ENCODE measurements at places on chromosomes 4 and X.

DNA sequence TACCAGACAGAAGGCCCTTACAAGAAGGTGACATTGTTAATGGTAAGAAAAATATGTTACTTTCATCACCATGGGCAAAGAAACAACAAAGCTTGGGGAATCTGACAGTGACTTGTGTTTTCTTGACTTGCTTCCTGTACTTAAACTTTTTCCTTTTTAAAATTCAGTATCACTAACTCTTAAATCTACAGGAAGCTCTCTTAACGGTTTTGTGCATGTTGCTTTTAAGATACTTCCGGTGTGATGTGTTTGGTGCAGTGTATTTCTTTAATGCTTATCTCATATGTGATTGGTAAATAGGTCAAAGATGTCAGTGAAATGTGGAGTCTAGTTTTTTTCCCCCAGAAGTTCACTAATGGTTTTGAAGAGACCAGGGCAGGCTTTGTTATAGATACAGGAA is 45.2 kb downstream of the ADH5 start:
- no peak for DNase-seq

DNA sequence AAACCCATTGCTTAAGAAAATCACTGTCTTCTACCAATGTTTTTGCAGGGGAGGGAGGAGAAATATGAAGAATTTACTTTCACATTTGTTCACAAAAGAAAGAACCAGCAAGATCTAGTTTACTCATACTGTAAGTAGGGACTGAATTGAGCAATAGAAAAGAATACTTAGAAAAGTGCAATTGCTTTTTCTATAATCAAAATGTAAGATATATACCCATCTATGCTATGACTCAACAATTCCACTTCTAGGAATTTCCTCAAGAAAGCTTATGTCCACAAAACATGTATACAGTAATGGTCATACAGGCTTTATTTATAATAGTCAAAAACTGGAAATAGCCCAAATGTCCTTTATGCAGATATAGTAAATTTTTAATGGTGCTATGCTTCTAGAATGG is 196.4 kb downstream of the LRBA start:
- peak; percentile 3 for DNase-seq

- no peak for DNase-seq
These were observed 208.8 kb downstream of the SH2D1A start for GRCh38 chrX:124555036-124555595.

GRCh38 chrX:11290416-11291102 is 2.7 kb upstream of the AMELX start:
- DNase-seq, result no peak

- DNase-seq, result no peak
These were observed 18.3 kb downstream of the NLGN3 start for GRCh38 chrX:71162981-71163380.

GRCh38 chr4:176435901-176436292 is 116.1 kb downstream of the SPCS3 start:
- no peak for DNase-seq

GRCh38 chr4:157994863-157995262 is 178.0 kb downstream of the GASK1B start:
- DNase-seq, result peak; percentile 27

DNA sequence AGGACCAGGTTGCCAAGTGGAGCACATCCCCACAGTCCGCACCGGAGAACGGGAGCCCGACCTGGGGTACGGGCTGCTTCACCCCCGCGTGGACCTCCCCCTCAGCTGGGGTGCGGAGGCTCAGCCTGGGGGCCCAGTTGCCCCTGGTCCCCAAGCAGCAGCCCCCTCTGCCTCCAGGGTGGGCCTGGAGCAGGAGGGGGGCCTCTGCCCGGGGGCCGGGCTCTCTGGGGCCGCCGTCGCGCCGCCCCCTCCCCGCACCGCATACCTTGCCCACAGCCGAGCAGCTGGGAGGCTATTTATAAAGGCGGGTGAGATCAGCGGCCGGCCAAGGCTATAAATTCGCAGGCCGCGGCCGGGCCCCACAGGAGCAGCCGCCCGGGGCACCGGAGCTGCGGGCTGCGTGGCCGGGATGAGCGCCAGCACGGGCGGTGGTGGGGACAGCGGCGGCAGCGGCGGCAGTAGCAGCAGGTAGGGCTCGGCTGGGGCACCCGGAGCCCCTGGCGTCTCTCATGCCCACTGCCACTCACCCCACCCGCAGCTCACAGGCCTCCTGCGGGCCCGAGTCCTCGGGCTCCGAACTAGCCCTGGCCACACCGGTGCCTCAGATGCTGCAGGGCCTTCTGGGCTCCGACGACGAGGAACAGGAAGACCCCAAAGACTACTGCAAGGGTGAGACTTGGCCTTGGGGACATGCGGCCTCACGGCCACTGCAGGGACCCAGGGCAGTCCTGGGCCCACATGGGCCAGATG is at the start of gene SRPK3:
SRPK3 (plus strand) TSS at position 364 of the 750 bp plus-strand sequence; CDS start at position 410, 46 bp downstream.
- DNase-seq, result no peak

DNA sequence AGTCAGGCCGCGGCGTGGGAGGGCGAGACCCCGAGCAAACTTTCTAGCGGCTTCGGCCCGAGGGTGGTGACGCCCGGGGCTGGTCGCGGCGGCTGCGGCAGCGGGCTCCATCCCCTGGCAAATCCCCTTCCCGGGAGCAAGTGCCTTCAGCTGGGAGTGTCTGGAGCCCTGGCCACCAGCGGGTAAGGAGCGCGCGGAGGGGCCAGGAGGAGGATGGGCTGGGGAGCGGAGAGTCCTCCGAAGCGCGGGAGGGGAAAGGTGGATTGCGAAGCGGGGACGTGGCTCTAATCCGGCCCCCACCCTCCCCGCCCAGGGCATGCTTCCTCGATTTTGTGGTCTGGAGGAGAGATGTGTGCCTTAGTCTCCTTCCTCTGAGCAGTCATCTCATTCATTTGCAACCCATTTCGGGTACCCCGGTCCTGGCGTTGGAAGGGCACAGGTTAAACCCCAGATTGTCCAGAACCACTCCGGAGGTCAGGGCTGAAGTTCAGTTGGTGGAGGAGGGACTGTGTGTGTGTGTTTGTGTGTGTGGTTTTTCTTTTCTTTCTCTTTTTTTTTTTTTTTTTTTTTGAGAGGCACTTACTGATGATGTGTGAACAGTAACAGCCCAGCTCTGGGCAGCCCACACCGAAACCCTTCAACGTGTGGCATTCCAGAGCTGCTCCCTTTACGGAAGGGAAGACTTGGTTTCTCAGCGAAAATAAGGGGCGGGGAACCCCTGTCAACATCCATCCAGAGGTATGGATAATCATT is 516 bp downstream of the SGMS2 start:
- DNase-seq, result peak; percentile 63

DNA sequence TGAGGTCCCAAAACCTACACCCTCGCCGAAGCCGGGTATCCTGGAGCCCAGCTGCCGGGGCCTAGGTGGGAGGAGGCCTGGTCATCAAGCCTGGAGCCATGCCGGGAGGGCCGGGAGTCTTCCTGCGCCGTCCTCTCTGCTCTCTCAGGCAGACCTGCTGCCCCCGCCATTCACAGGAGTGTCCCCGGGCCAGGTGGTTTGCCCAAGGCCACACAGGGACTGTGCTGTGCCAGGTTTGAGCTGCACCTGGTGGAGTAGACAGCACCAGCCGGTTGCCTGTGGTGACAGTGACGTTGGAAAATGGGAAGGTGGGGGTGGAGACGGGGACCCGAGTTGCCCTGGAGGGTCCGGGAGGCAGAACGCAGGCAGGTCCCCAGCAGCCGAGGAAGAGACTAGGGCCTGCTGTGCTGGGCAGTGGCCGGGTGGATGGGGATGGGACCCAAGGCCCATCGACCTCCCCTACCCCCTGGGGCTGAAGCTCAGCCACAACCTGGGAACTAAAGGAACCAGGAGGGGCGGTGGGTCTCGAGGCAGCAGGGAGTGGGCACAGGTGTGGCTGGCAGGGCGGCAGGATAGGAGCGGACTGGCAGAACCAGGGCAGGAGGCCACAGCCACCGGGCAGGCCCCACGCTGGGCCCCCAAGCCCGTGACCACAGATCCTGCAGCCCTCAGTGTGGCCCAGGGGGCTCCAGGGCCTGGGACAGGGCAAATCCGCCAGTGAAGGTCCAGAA is 9.5 kb downstream of the DOK7 start:
- no peak for DNase-seq

DNA sequence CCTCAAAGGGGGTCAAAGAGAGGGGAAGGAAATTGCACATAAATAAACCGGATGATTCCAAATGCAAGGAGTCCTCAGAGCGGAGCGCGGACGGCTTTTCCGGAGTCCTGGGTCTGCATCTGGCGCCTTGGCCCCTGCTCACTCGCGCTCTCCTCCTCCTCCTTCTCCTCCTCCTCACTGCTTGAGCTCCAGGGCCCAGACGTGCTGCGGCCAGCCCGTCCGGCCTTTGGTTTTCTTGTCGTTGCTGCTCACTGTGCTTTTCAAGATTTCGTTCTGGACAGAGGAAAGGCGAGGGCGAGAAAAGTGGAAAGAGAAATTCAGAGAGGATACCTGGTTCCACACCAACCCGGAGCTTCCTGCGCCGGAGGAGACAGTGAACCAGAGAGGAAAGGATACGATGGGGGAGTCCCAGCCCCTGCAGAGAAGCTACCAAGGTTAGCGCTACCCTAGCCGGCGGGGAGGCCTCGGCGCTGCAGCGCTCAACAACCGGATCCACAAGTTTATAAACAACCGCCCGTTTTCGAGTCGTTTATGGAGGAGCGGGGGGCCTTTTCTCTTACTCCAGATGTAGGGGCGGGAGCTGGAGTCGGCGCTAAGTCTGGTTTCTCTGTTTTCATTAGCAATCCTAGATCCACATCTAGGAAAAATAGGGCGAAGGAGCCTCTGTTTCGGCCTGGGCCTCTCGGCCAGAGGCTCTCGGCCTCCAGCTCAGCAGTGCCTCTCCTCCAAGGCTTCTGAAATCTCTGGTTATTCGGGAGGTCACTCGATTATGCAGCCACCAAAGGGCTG is 2.7 kb downstream of the HAND2 start:
- DNase-seq, result no peak

GRCh38 chrX:77514177-77514576 is 67.0 kb downstream of the FGF16 start:
- DNase-seq, result no peak

GRCh38 chr4:1478766-1479355 is 72.6 kb upstream of the NKX1-1 start:
- no peak for DNase-seq

DNA sequence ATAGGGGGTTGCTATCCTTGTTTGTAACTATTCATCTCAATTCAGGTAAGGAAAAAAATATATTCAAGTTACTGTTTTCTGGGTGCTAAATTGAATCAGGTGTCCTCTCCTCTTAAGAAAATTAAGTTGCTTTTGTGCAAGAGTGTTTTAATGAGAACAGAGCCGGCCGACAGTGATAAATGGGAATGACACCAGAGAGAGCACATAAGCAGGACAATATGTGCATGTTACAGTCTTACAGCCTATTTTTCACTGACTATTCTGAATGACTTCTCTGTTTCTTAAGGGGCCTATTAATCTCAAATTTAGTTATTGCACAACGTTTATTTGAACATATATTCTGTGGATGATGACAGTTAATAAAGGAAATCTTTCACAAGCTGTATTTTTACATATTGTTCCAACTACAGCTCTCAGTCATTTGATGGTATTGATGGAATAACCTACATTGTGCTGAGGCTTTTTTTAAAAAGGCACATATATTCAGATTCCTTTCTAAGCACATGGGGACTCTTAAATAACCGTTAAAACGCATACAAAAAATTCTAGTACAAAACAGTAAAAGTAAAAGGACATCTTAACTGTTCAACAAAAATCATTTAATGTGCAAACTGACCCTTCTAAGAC is 68.4 kb downstream of the SLC10A7 start:
- no peak for DNase-seq

DNA sequence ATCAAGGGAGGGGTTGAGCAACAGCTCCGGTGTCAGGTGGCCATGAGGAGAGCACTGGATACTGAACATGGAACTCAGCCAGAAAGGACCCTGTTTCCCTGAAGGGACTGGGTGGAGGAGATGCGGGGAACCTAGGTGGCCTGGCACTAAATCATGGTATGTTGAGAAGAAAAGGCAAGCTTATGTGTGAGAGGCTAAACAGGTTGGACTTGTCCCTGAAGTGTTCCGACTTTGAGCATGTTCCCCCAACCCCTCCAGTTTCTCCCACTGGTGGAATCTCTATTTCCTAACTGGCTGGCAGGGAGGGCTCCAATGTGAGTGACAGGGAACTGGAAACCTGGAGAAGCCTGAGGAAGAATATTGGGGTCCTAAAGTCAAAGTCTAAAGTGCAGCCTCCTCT is 69.5 kb downstream of the PLAC1 start:
- no peak for DNase-seq

GRCh38 chrX:131063613-131064012 is 5.5 kb downstream of the ARHGAP36 start:
- no peak for DNase-seq

- DNase-seq, result no peak
These were observed 14.2 kb downstream of the ZNF518B start for GRCh38 chr4:10442976-10443375.

DNA sequence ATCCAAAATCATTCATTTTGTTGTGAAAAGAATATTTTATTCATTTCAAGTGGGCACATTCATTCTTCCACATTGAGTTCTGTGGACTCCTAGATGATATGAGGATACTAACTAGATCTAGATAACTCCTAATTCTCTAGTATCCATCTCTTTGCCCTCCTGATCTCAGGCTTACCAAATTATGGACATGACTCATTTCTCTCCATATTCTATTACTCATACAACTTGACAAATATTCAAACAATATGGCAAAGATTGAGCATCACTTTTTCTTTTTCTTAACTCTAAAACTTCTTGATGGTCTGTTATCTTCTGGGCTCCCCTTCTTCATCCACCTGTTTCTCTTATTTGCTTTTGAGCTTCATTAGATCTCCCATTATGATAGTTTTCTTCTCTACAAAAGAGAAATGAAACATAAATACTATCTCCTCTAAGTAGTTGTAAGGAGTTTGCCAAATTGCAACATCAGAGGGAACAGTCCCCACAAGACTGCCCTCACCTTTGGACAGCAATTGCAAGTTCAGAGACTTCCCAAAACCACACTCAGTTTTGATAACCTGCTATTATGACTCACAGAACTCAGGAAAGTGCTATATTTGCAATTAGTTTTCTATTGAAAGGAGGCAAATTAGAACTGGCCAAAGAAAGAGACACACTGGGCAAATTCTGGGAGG is 422.9 kb downstream of the SPRY1 start:
- DNase-seq, result peak; percentile 41

GRCh38 chrX:34624416-34624815 is 32.7 kb downstream of the TMEM47 start:
- DNase-seq, result no peak

GRCh38 chr4:47219586-47219985 is 188.2 kb downstream of the GABRB1 start:
- DNase-seq, result no peak

- DNase-seq, result no peak
These were observed 1322.1 kb downstream of the ADGRL3 start for GRCh38 chr4:62522273-62522672.

GRCh38 chrX:105331244-105331643 is 110.8 kb upstream of the TEX13A start:
- no peak for DNase-seq

Data from inflammatory macrophage treated with lipopolysaccharide for 1 hour (primary cell).